ENCODE measurements at places on chromosomes 11 and 22.

- DNase-seq = no peak
Observed at GRCh38 chr22:30559889-30560288, 13.3 kb upstream of the SEC14L6 start.

DNA sequence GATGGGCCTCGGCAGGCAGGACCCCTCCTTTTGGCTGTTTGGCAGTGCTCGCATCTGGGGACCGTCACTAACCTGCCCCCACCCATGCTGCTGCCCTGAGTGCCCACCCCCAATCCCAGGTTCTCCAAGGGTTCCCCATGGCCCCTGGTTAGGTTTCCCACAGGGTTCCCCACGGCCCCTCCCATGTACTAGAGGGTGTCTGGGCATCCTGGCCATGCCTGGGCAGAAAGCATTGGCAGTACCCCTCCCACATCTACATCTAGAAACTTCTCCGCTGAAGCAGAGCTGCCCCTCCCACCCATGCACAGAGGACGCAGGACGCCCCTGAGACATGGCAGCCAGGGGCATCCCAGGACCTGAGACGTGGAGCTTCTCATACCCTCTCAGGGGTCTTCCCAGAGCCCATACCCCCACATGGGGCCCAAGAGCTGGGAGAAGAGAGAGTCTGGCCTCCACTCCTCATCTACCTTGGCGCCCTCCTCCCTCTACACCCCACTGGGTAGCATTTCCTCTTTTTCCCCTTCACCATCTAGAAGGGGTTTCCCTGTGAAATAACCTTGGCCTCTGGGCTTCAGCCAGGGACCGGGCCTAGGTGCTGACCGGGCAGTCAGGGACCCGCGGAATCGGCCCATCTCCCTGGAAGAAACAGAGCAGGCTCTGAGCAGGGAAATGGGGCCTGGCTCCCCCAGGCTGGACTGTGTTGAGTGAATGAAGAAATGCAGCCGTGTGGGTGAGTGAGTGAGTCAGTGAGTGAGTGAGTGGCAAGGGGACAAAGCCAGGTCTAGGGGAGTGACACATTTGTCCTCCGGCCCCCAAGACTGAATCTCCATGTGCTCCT, 987.3 kb downstream of the BRD1 start:
- DNase-seq = no peak

DNA sequence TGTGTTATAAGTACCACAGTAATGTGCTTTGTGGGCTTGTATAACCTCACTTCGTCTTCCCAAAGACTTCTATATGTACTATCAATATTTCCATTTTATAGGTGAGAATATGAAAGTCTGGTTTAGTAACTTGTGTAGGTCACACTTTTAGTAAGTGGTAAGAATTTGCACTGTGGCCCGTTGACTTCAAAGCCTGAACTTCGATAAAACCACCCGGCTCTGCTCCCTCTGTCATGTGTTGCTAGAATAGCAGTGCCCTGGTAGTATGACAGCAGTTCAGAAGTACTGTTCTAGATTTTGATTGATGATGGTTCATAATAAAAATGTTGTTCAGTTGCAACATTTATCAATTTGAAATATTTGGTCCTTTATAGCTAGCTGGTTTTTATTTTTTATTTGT, 110.2 kb upstream of the SORL1-AS1 start:
- DNase-seq = no peak

GRCh38 chr11:38791346-38791961, 2193.4 kb upstream of the RAG2 start:
- DNase-seq = peak; percentile 27

DNA sequence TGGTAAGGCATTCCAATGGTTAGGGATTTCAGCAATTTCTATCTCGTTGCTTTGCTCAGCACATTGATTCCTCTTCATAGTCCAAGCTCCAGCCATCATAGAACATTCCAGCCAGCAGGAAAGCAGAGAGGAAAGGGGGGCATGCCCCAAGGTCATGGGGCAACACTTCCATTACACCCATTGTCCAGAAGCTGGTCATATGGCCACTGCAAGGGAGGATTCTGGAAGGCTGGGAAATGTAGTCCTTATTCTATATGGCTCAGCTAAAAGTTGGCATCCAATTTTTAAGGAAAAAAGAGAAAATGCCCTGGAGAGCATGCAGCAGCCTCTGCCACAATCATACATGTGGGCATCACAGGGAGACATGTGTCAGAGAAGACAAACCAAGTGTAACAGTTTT, 47.1 kb upstream of the RCN1 start:
- DNase-seq = no peak

DNA sequence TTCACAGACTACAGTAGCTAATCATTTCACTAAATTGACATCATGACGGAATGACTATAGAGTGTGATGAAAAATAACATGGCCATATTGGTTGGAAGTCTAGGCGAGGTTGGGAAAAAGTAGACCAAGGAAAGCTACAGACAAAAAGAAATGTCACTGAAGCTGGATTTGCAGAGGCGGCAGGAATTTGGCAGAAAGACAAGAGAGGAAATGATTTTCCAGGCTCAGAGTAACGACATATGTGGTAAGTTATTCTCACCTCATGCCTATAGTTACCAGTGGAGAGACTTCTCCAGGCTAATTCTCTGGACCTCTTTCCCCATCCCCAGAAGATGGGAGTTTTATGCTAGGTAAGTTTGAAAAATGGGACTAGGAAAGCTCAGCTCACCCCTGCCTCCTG, 1005.8 kb upstream of the CCDC90B start:
- no peak for DNase-seq

DNA sequence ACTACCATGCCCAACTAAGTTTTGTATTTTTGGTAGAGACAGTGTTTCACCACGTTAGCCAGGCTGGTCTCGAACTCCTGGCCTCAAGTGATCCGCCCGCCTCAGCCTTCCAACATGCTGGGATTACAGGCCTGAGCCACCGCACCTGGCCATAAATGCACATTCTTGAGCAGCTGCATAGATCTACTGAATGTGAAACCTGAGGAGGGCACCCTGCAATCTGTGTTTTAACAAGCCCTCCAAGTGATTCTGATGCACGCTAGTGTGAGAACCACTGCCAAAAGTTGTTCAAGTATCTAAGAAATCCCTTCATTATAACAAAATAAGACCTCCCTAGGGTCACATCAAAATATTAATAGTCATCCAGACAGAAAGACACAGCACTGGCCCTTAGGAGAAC, 89.3 kb downstream of the RDX start:
- no peak for DNase-seq

DNA sequence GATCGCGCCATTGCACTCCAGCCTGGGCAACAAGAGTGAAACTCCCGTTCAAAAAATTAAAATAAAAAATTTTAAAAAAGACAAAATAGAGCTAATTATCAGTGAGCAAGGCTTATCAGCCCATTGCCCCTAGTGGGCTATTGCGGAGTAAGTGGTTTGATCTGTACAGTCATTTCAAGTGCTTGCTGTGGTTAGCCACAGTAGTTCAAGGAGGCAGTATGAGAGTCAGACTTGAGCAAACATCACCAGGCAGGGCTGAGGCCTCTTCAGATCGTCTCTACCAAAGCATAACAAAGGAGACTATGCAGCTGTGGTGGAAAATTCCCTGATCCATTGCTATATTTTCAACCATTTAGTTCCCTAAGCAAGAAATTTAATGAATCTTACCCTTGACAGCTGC, 4.3 kb upstream of the SBF2 start:
- DNase-seq = peak; percentile 84

DNA sequence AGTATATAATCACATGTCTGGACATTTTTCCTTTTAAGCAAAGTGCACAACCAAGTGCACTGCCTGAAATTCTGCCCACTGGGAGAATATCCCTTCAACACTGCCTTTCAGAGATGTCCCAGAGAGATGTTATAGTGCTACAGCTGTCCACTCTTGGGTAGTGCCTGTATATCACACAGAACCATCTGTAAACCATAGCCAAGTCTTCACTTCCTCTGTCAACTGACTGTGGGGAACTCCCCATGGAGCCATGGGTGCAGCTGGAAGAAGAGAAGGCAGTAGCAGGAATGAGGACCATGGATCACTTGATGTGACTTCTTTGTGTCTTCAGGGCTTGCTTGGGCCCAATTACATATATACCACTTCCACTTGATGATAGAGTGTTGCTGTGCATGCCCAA, 44.6 kb upstream of the LIN7C start:
- no peak for DNase-seq

- no peak for DNase-seq
Observed at GRCh38 chr22:30411780-30412179, 13.8 kb upstream of the MTFP1 start.

- DNase-seq = no peak
Observed at GRCh38 chr11:126336138-126336541, 19.3 kb upstream of the ST3GAL4 start.

DNA sequence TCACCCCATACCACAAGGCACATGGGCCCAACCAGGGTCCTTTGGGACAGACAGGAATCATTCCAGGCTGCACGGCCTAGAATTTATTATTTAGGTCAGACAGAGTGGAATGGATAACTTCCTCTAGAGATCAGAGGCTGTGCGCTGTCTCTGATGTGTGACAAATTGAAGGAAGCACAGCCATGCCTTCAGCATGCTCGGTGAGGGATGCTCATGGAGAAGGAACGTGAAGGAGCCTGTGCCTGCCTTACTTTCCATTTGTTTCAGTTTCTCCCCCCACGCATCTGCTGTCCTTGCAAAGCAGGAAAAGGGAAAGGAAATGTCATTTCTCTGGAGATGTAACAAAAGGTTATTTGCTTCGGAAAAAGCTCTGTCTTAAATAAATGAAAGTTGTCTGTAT, 644.1 kb downstream of the OPCML start:
- peak; percentile 8 for DNase-seq

GRCh38 chr22:46931414-46931813, 169.0 kb downstream of the TBC1D22A start:
- DNase-seq = no peak

DNA sequence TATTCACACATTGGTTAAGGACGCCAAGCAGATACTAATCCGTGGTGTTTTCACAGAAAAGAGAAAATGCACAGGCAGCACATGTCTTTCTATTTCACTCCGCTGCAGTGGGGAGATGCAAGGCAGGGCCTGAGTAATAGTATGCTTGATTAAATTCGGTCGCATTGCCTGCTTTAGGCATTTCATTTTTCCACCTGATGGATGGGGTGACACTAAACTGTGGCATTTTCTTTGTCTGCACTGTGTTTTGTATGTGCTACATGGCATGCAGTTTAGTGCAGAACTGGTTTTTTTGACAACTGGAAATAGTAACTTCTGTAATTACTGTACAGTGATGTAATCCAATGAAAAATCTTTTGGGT, 94.9 kb downstream of the SLC17A6 start:
- DNase-seq = peak; percentile 1

GRCh38 chr11:20156280-20156875, 3.9 kb downstream of the DBX1 start:
- DNase-seq = no peak

DNA sequence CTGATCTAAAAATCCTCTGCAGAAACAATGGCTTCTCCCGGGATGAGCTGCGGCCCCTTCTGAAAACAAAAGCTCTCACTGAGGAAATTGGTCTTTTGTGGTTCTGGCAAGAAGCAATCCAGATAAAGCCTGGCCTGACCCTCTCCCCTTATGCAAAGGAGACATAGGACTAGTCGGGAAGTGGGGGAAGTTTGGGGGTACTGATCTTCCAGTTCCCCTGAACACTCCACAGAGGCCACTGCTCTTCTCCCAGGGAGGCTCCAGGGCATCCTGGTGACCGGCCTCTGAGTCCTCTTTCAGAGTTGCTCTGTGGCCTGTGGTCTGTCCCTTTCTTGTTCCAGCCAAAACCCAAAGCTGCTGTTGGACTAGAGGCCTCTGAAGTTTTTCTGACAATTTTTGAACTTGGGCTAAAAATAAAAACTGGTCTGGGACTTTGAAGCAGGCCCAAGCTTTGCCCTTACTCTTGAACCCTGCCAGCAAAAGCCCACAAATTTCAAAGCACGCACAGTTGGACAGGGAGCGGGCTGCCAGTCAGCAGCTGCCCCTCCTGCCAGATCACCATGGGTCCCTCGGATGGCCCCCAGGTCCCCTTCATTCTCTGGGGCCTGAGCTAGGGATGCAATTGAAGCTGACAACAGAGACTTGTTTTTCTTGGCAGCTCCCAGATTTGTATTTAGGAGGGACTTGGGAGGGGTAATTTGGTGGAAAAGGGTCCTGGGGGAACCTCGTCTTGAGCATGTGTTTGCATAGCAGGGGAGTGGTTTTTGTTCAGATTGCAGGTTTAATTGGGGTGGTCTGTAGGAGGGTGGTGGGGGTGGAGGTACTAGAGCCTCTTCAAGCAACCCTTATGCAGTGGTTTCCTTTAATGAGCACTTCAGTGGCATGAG, 381.6 kb upstream of the CADM1 start:
- DNase-seq = no peak

DNA sequence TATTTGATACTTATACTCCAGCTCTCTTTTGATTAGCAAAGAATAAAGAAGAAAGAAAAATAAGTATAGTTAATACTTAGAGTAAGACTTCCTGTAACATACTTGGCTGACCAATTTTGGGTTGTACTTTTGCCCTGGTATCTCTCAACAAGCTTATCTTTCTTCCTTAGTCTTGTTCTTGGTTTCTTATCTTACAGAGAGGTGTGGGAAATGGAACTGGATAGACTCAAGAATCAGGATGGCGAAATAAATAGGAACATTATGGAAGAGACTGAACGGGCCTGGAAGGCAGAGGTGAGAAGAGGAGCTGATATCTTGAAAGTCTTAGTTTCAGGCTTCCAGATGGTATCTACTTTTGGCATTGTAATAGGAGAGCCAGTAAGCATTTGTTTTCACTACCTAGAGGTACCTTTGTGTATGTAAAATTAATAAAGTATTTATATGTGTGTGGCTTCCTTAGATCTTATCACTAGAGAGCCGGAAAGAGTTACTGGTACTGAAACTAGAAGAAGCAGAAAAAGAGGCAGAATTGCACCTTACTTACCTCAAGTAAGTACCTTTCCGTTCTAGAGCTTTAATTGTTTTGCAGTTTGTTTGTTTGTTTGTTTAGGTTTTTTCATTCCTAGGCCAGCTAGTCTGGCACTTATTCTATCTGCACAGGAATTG, 11.3 kb upstream of the BACE1-AS start:
- DNase-seq = no peak

DNA sequence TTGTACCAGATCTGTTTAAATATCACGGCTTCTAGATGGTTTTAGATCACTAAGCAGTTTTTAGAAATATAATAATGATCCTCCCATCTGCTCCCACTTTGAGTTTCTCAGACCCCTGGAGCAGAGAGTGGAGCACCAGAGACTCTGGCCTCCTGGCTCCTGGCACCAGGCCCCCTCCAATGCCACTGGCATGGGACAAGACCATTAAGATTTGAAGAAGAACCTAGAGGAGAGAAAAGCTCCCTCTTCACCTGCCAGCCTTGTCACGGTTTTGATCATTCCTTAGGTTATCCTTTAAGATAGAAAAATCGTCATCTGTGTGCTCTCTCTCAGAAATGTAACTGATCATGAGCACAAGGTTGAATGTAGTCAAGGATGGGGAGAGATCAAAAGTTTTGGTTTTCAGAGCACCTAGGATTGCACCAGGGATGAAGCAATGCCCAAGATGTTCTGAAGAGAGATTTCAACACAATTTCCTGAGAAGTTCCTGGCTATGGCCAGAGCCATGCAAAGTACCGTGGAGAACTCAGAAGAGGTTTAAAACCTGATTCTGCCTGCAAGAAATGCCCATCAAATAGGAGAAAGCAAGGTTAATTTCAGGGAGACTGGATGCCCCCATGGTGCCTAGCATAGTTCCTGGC, 22.2 kb downstream of the IL10RA start:
- DNase-seq = no peak

GRCh38 chr22:49617866-49618676, 209.6 kb downstream of the BRD1 start:
- DNase-seq = no peak

GRCh38 chr22:32811788-32812545, 10.5 kb downstream of the TIMP3 start:
- DNase-seq = no peak

GRCh38 chr11:126494831-126495230, 139.3 kb downstream of the ST3GAL4 start:
- no peak for DNase-seq
